Osteoblast (primary cell): ENCODE measurements at places on chromosomes 3 and 15. TPM values are rescaled to one million over a fixed set of nuclear protein-coding genes. Genes with fewer than 3 reads are reported as not detected.

GRCh38 chr3:190122198-190122771, 1.6 kb upstream of the P3H2 start:
- DNase-seq, result peak; percentile 83
- peak overlapping the region; percentile 85 for H3K27ac ChIP-seq
- H3K4me3 ChIP-seq, result peak overlapping the region; percentile 33
- H3K27me3 ChIP-seq, result no peaks in the 10 kb centered on the region
- H3K4me1 ChIP-seq, result peaks cover 32% of the 10 kb centered on the region

DNA sequence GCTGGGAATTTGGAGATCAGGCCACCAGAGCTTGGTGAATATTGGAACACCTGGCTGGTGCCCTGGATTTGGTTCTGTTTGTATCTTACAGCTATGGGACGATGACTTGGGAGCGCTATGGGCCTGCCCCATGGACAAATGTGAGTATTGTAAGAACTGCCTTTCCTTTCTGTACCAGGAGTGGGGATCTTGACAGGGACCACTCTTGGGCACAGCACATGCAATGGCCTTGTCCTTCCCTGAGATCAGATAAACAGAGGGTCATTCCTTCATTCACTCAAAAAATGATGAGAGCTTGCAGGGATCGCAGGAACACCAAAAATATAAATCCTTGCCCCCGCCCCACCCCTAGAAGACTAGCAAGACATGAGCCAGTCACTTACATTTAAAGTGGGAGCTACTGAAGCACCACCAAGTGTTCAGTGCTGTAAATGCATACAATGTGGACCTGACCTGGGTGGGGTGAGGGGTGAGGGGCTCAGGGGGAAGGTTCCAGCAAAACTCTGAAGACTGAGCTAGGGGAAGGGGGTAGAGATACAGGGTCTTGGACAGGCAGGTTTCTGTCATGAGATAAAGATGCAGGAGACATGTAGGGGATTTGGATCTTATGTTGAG, 2.7 kb upstream of the CRELD1 start:
- no peaks in the 10 kb centered on the region for H3K27me3 ChIP-seq
- H3K4me1 ChIP-seq, result peaks cover 14% of the 10 kb centered on the region
- H3K27ac ChIP-seq, result no peak overlapping the region
- no peak overlapping the region for H3K4me3 ChIP-seq

DNA sequence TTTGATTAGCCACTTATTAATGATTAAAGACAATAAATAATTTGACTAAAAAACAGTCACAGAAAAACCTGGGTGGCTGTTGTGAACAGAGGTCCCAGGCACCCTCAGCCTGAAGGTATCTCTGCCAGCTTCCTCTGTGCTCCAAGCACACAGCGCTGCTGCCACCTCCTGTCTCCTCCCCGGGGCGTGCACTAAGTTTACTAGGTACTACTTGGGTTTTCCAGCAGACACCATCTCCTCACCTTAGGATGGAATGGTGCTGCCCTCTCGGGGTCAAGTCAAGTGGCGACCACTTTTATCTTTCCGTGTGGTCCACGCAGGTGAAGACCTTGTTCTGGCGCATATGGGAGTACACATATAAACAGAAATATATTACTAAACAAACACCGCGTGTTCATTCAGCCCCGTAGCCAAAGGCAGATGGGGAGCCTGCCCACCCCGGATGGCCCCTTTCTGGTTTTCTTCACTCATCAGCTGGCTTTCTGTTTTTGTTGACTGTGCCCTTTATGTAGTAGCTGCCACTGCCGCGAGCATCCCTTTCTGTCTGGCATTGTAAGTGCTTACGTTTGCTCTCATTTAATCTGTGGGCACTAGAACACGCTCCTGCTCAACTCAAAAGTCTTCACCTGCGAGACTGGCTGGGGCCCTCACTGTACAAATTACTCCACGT, 128.0 kb downstream of the LRIG1 start:
- no peak overlapping the region for H3K4me3 ChIP-seq
- H3K4me1 ChIP-seq, result peaks cover 11% of the 10 kb centered on the region
- H3K36me3 ChIP-seq, result no peaks in the 10 kb centered on the region

- no peaks in the 10 kb centered on the region for H3K36me3 ChIP-seq
- DNase-seq, result no peak
- H3K27ac ChIP-seq, result no peak overlapping the region
- no peak overlapping the region for H3K4me3 ChIP-seq
- H3K4me1 ChIP-seq, result no peaks in the 10 kb centered on the region
- no peaks in the 10 kb centered on the region for H3K27me3 ChIP-seq
Observed at GRCh38 chr3:176789281-176789705, 408.0 kb downstream of the TBL1XR1 start.

DNA sequence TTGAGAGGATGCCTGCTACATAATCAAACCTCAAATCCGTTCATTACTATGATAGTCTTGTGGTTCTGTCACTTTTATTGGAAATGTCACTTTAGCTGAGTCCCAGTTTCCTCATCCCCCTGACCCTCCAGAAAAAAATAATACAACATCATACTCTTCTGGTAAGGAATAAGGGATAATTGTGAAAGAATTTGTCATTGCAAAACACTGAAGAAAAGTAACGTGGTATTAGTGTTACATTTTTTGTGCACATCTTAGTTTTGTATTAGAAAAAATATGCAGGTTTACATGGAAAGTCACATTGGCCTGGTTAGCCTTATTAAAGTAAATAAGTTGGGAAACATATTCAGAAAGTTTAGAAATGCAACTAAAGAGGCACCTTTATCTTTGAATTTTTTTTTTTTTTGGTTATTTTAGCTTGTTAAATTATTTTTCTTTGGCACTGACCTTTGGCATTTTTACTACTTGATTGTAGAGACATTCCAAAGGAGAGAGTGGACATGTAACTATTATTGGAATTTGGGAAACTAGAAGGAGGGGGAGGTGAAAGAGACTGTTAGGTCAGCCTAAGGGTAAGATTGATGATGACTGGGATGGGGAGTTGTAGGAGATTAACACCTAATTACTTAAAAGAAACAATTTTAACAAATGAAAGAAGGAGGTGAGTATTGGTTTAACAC, 462.2 kb upstream of the RARB start:
- no peaks in the 10 kb centered on the region for H3K36me3 ChIP-seq
- H3K27me3 ChIP-seq, result no peaks in the 10 kb centered on the region
- no peak for DNase-seq
- H3K27ac ChIP-seq, result no peak overlapping the region

GRCh38 chr15:94256511-94256910, 25.1 kb downstream of the MCTP2 start:
- H3K36me3 ChIP-seq, result no peaks in the 10 kb centered on the region
- no peak overlapping the region for H3K4me3 ChIP-seq
- H3K27ac ChIP-seq, result no peak overlapping the region

The ADCY5 gene
- 0.59 and 0.72 TPM in 2 replicates for total RNA-seq

The C3orf70 gene
- 1.4 and 1.5 TPM in 2 replicates for total RNA-seq

The TMIE gene
- total RNA-seq, result under 0.01 TPM in 2 replicates

The CBLB gene
- 108 and 128 TPM in 2 replicates for total RNA-seq

DNA sequence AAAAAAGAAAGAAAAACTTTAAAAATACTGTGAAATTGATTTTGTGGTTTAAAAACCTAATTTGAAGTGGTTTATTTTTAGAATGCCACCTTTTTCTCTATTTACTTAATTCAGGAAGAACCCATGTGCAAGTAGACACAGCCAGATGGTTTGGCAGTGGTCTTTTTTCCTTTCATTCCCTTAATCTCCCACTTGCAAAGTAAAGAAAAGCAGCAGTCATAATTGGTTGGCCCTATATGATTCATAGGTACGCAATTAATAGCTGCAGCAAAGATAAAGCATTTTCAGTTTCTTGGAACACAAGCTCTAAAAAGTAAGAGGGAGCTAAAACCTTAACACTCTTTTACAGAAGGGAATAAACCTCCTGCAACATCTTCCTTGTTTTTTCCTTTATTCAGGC, 115.3 kb downstream of the MECOM start:
- DNase-seq, result no peak
- no peak overlapping the region for H3K27ac ChIP-seq
- H3K4me3 ChIP-seq, result no peak overlapping the region

The CYP11A1 gene
- 1.4 and 2.1 TPM in 2 replicates for total RNA-seq

DNA sequence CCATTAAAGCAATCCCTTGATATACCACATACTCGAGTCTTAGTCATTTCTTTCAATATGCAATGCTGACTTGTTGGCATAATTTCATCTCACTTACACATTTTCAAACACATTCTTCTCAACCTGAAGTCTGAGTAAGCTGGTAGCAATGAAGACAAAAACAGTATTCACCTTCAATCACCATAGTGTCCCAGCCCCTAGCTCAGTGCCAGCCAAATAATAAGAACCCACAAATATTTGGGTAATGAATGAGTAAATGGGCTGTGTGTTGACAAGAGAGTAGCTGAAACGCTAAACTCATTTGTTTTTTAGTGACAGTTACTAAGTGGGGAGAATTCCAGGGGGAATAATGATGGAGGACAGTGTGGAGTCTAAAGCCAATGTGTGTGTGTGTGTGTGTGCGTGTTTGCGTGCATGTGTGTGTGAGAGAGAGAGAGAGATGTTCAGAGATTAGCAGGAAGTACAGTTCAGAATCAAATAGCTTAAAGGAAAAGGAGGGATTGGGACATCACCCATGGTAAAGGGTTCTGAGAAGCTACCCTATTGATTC, 165.7 kb downstream of the GAP43 start:
- no peaks in the 10 kb centered on the region for H3K36me3 ChIP-seq
- DNase-seq, result peak; percentile 87
- no peak overlapping the region for H3K4me3 ChIP-seq
- no peaks in the 10 kb centered on the region for H3K27me3 ChIP-seq

GRCh38 chr3:194852831-194853508, 167.3 kb downstream of the FAM43A start:
- H3K4me1 ChIP-seq, result no peaks in the 10 kb centered on the region
- DNase-seq, result no peak
- H3K4me3 ChIP-seq, result no peak overlapping the region
- H3K27ac ChIP-seq, result no peak overlapping the region

DNA sequence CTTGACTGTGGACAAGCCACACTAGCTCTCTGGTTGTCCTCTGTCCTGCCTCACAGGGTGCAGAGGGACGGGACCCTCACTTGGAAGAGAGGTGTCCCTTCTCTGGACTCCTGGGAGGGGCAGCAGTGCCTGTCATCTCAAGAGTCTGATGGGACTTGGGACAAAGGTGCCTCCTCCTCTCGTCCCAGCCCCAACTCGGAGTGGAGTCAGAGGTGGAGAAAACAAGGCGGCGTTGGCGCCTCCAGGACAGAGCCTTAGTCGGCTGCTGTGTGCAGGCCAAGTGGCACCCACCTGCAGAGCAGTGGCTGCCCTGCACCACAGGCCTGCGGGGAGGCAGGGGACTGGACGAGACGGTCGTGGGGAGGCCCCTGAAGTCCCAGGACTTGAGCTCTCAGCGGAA, 9.4 kb upstream of the SEC13 start:
- H3K4me3 ChIP-seq, result no peak overlapping the region
- DNase-seq, result peak; percentile 55
- H3K4me1 ChIP-seq, result no peaks in the 10 kb centered on the region

The IFRD2 gene
- 60.4 and 65.1 TPM in 2 replicates for total RNA-seq

DNA sequence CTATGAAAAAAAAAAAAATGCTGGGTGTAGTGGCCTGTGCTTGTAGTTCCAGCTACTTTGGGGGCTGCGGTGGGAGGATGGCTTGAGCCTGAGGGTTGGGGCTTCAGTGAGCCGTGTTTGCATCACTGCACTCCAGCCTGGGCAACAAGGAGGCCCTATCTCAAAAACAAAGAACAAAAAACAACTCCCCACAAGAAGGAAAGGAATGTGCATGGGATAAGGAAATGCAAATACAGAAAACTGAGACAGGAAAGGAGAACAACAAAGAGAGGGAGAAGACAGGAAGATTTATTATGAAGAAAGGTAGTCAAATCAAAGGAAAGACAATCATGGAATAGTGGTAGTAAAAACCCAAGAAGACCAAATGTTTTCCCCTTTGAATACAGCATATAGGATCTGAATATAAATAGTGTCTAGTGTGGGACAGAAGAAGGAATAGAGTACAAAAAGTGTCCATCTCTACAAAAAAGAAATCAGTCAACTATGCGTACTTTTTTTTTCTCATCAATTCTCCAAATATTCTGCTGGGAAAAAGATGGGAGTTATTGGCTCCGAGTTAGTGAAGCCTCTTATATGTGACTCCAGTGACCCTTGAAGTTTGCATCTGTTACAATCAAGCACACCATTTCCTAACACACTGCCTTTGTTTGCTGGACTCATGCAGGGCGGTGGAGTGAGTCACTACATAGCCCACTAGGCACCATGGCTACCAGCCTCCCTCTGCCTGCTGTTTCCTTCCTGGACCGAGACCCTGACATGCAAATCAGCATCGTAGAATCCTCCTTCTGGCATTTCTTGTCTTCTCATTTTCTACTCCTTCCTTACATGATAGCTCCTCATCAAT, 101.2 kb upstream of the PTX3 start:
- H3K27me3 ChIP-seq, result no peaks in the 10 kb centered on the region
- DNase-seq, result peak; percentile 59
- no peaks in the 10 kb centered on the region for H3K36me3 ChIP-seq
- peak overlapping the region; percentile 74 for H3K27ac ChIP-seq
- H3K4me3 ChIP-seq, result peak overlapping the region; percentile 16
- H3K4me1 ChIP-seq, result peaks cover 38% of the 10 kb centered on the region

The BCL2A1 gene
- total RNA-seq, result 0.29 TPM in 1 of 2 replicates, not detected in the other

DNA sequence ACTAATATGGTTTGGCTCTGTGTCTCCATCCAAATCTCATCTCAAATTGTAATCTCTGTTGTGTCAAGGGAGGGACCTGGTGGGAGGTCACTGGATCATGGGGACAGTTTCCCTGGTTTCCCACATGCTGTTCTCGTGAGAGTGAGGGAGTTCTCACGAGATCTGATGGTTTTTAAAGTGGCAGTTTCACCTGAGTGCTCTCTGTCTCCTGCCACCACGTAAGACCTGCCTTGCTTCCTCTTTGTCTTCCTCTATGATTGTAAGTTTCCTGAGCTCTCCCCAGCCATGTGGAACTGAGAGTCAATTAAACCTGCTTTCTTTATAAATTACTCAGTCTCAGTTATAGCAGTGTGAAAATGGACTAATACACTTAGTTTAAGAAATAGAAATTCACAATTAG, 228.9 kb downstream of the CD47 start:
- no peak for DNase-seq
- no peak overlapping the region for H3K4me3 ChIP-seq
- H3K36me3 ChIP-seq, result no peaks in the 10 kb centered on the region

- H3K4me1 ChIP-seq, result no peaks in the 10 kb centered on the region
- DNase-seq, result no peak
- H3K36me3 ChIP-seq, result no peaks in the 10 kb centered on the region
- no peak overlapping the region for H3K4me3 ChIP-seq
- H3K27me3 ChIP-seq, result no peaks in the 10 kb centered on the region
Observed at GRCh38 chr3:17384567-17385296, 357.7 kb downstream of the TBC1D5 start.

GRCh38 chr15:42919799-42920518, 619 bp downstream of the TTBK2 start:
- H3K4me3 ChIP-seq, result peak overlapping the region; percentile 83
- no peaks in the 10 kb centered on the region for H3K36me3 ChIP-seq
- H3K27me3 ChIP-seq, result no peaks in the 10 kb centered on the region
- DNase-seq, result no peak
- peak overlapping the region; percentile 13 for H3K27ac ChIP-seq

DNA sequence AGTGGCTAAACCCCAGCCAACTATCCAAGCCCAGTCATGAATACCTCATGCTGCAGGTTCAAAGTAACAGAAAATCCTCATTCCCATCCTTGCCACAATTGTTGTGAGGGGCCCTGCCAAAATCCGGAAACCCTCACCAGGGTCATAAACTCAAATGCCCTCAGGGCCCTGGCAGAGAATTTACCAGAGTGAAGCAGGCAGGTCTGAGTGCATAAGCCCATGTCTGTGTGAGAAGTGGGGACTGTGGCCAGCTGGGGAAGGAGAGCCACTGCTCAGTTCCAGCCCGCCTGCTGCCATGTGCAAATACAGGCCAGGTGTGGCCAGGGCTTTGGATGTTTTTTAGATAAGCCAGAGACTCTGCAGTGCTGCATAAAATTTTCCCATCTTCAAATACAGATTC, 7.0 kb downstream of the CEP152 start:
- H3K4me1 ChIP-seq, result peaks cover 26% of the 10 kb centered on the region
- no peaks in the 10 kb centered on the region for H3K27me3 ChIP-seq
